ENCODE measurements at places on chromosomes 7 and 10. TPM values are rescaled to one million over a fixed set of nuclear protein-coding genes. Genes with fewer than 3 reads are reported as not detected.

- DNase-seq: no peak
- no peak overlapping the region for H3K27ac ChIP-seq
- H3K36me3 ChIP-seq: no peaks in the 10 kb centered on the region
- no peaks in the 10 kb centered on the region for H3K27me3 ChIP-seq
- no peaks in the 10 kb centered on the region for H3K4me1 ChIP-seq
These were observed 994.1 kb downstream of the KCNMA1 start for GRCh38 chr10:76643511-76643911.

DNA sequence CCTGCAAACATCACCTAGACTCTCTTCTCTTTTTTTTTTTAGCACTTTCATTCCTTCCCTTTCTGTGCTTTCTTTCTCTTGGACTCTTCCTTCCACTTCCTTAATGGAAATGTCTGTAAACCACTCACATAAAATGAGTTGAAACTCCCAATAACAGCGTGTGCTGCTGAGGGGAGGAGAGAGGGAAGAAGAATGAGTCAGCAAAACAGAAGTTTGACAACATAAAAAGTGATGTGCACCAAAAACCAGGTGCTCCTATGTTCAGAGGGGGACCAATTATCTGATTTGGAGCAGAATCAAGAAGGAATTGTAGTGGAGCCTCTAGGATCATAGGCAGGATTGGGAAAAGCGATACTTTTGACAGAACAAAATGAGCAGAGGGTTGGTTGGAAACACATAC lies 712.1 kb upstream of the IGFBP3 start:
- no peak overlapping the region for H3K4me3 ChIP-seq
- H3K36me3 ChIP-seq: no peaks in the 10 kb centered on the region
- no peaks in the 10 kb centered on the region for H3K4me1 ChIP-seq
- no peak overlapping the region for H3K27ac ChIP-seq
- no peaks in the 10 kb centered on the region for H3K27me3 ChIP-seq
- DNase-seq: no peak

- H3K4me1 ChIP-seq: peaks cover 9% of the 10 kb centered on the region
- no peaks in the 10 kb centered on the region for H3K36me3 ChIP-seq
- H3K27me3 ChIP-seq: peaks cover 6% of the 10 kb centered on the region
- no peak for DNase-seq
These were observed 3.1 kb downstream of the PWWP2B start for GRCh38 chr10:132400041-132400546.

The BRAF gene
- 30.3 TPM for total RNA-seq

The NXPH1 gene
- not detected for total RNA-seq

The GIMAP5 gene
- total RNA-seq: 84.3 TPM

The EMX2 gene
- total RNA-seq: not detected
